ENCODE measurements at places on chromosomes 3 and 15. TPM values are rescaled to one million over a fixed set of nuclear protein-coding genes. Genes with fewer than 3 reads are reported as not detected.

- no peak for DNase-seq
Measured at GRCh38 chr3:31157047-31157694, 262.7 kb upstream of the GADL1 start.

- no peak for DNase-seq
Measured at GRCh38 chr3:152349392-152349791, 80.7 kb downstream of the MBNL1 start.

GRCh38 chr3:15467227-15468181 lies 40.1 kb downstream of the EAF1 start:
- no peak for DNase-seq

DNA sequence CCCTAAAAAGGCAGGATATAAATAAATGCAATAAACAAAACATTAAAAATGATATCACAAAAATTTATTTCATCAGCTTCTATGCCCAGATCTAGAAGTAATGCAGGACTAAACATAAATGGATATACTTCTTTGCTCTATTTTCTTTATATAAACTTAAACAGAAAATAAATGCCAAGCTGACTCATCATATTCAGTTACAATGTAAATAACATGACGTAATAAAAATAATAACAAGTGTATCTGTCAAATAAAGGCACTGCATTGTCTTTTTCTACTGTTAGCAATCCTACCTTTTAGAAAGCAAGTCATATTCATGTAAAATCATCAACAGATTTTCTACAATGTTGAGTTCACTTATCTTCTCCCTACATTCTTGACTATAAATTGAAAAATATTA lies 61.6 kb downstream of the NEK10 start:
- DNase-seq = no peak

GRCh38 chr3:81909796-81910195 lies 148.4 kb upstream of the GBE1 start:
- DNase-seq = no peak

DNA sequence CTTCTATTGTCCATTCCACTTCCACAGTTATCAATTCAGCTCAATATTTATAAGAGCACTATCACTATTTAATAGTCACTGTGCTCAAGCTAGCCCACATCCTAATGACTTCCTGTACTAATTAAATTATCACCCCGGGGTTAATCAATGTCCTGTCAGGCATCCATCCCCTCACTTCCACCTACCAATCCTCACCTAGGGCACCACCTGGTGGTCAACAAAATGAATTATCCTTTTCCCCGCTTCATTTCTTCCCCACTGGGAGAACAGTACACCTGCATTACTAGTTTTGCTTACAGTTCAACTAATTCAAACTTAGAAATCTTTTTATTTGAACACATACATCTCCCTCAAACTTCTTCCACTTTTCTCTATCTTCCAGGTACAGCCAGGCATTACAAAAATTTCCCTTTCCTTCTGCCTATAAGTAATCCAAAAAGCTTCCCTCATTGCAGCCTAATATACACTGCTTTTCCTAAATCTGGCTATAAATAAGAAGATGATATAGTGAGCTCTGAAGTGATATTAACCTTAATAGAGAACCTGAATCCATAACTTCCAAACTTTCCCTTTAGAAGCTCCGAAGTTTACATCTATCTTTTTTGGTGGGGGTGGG lies 68.5 kb downstream of the TMCC1 start:
- peak; percentile 7 for DNase-seq

- DNase-seq = no peak
Measured at GRCh38 chr3:134388788-134389485, 14.7 kb upstream of the AMOTL2 start.

- no peak for DNase-seq
Measured at GRCh38 chr3:23796518-23796917, 9.2 kb upstream of the UBE2E1 start.

DNA sequence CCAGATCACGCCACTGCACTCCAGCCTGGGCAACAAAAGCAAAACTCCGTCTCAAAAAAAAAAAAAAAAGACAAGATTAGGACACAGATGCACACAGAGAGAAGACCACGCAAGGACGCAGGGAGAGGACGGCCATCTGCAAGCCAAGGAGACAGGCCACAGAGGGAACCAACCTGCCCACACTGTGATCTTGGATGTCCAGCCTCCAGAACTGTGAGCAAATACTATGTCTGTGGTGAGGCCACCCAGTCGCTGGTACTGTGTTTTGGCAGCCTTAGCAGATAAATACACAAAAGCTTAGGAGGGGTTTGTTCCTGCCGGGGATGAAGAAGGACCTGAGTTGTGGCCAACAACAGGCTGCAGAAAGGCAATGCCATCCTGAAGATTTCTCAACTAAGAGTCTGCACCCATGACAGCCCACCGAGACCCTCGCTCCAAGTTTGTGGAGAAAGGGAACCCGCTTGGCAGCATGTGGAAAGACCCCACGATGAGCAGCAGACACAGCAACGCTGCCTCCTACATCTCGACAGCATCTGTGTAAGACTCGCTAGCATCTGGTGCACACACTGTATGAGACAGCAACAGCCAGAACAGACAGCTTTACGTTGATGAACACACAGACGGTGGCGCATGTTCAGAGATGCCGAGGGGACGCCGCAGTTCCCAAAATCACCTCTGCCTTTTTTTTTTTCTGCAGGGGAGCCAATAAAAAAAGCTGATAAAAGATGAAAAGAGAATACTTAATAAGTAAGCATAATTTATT lies 13.7 kb downstream of the CYFIP1 start:
- DNase-seq = no peak

DNA sequence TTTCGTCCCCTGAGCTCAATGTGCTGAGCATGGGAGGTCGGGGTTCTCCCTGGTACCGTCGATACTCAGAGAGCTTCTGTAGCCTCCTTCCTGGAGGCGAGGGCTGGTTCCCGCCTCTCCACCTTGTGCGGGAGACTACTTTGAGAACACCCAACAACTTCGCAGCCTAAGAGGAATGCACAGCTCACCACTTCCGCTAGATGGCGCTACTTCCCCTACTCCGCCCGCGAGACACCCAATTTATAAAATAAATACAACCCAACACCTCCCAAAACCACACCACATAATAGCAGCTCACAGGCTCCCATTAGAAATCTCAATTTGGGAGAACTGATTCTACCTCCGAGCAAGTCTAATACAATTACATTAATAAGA lies 1.2 kb downstream of the RGMA start:
- no peak for DNase-seq

- DNase-seq = no peak
Measured at GRCh38 chr3:161035711-161036110, 69.4 kb downstream of the B3GALNT1 start.

DNA sequence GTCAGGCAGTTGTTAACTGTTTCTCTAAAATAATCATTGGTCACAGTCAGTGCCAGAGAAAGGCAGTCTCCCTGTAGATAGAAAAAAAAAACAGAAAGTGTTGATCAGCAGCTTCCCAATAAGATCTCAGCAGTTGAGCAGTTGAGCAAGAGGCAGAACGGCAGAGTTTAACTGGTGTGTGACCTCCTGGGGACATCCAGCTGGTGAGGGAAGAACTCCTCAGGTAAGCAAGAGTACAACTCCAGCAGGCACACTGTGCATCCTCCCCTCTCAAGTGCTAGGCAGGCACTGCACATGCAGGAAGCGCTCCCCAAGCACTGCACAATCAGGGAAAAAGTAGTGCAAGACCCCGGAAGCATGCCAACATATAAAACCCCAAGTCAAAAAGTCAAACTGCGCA lies 1287.2 kb downstream of the NSUN3 start:
- no peak for DNase-seq

The SNTN gene
- not detected for polyA plus RNA-seq

The CCDC39 gene
- 3.5 TPM for polyA plus RNA-seq

Data from left renal pelvis (tissue), 4 donors.